ENCODE measurements at places on chromosomes 5 and 9.

DNA sequence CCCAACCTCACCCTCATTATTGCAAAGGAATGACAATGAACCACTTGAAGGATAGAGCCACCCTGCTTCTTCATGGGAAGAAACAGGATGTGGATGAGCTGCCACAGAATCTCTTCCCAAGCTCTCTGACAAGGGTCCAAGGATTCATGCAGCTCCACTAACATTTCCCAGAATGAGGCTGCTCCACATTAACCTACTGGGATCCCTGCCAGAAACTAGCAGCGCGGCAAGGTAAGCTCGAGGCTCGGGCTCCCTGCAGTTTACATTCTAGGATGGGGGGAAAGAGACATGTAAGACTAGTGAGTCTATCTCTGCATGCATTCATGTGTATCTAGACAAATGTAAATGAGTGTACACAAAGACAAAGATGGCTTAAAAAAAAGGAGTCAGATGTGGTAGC, 12.1 kb downstream of the DCAF12 start:
- no peak for DNase-seq

GRCh38 chr9:4866239-4866969, 73.7 kb downstream of the RCL1 start:
- no peak for DNase-seq

DNA sequence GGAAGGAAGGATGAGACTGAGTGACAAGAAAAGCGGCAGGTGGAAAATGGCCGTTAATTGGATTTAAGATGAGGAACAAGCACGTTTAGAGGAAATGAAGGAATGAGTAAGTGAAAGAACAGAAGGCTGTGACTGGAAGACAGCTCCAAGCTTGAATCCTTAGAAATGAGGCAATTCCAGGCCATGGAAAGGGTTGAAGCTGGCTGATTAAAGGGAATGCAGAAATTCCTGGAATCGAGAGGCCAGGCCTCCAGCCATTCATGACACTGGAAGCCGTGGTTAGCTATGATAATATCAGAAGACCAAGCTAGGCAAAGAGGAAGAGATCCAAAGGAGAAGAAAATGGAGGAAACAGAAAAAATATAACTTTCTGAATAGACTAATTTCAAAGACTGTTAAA, 84.2 kb downstream of the ARL15 start:
- DNase-seq, result no peak

- DNase-seq, result no peak
These were observed 295.2 kb downstream of the MAST4 start for GRCh38 chr5:66891184-66891925.

GRCh38 chr9:14415947-14416346, 102.0 kb upstream of the NFIB start:
- DNase-seq, result no peak

DNA sequence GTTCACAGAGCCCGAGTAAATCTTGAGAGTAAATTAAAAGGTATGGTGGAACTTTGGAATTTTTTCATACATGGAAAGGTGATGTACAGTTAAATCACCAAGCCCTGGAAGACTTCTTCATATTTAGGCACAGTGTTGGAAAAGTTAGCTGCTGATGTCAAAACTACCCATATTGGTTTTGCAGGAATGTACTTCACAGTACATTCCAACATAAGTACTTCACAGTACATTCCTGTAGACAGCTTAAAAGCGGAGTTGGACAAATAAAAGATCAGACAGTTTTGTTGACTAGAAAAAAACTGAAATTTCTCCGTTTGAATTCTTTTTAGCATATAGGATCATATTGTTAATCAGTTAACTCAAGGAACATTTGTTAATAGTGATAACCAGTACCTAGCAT, 1.8 kb downstream of the RANBP17 start:
- no peak for DNase-seq

GRCh38 chr5:83895860-83896259, 175.2 kb upstream of the HAPLN1 start:
- DNase-seq, result no peak

DNA sequence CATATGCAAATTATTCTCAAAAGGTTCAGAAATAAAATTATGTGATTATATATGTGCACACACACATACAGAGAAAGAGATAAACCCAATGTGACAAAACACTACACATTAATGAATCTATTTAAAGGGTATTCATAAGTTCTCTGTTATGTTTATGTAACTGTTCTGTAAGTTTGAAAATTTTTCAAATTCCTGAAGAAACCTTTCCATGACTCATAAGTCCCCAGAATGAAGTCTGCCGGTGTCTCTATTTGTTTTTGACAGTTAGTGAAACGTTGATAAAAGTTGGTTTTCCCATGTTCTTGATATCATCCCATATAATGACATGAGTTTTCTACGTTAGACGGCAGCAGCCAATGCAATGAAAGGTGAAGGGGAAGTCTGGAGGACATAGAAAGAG, 199.5 kb upstream of the PUM3 start:
- no peak for DNase-seq

GRCh38 chr9:72817413-72817812, 135.4 kb downstream of the ALDH1A1 start:
- DNase-seq, result no peak

DNA sequence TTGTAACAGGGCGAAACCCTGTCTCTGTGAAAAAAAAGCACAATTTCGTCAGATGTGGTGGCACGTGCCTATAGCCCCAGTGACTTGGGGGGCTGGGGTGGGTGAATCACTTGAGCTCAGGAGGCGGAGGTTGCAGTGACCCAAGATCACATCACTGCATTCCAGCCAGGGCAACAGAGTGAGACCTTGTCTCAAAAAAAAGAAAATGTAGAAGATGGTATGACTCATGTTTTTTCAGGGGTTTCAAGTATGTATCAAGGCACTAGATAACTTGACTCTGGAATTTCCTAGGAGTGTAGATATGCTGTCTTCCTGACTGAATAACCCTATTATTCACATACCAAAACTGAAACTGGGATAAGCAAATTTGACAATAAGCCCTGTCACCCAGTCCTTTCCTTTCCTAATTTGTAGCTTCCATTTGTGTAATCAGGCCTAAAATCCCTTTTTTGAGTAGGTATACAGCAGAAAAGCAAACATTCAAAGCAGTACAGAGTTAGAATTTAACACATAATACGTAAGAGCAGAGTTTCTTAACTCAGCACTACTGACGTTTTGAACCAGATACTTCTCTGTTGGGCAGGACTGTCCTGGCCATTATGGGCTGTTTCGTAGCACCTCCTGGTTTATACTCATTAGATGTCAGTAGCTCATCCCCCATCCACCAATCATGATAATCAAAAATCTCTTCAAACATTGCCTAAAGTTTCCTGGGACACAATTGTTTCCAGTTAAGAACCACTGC, 17.3 kb upstream of the ANKRD18B start:
- no peak for DNase-seq

GRCh38 chr5:109327570-109327969, 82.2 kb downstream of the PJA2 start:
- DNase-seq, result no peak

GRCh38 chr5:174301848-174302625, 256.5 kb downstream of the NSG2 start:
- DNase-seq, result no peak

DNA sequence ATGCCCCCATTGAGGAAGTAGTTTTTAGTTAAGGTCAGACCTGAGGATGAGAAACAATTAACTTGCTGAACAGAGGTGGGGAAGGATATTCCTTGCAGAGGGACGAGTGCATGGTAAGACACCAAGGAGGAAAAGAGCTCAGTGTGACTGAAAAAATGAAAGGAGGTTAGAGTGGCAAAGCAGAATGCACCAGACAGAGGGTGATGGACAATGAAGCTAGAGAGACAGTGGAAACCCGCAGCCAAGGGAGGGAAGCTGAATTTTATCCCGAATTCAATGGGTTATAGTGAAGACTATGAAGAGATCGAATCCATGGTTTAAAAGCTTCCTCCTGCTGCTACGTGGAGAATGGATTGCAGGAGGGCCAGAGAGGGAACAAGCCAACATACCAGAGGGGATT, 206.8 kb downstream of the FBN2 start:
- DNase-seq, result no peak

- DNase-seq, result no peak
These were observed 17.3 kb downstream of the CORO2A start for GRCh38 chr9:98175028-98175569.

DNA sequence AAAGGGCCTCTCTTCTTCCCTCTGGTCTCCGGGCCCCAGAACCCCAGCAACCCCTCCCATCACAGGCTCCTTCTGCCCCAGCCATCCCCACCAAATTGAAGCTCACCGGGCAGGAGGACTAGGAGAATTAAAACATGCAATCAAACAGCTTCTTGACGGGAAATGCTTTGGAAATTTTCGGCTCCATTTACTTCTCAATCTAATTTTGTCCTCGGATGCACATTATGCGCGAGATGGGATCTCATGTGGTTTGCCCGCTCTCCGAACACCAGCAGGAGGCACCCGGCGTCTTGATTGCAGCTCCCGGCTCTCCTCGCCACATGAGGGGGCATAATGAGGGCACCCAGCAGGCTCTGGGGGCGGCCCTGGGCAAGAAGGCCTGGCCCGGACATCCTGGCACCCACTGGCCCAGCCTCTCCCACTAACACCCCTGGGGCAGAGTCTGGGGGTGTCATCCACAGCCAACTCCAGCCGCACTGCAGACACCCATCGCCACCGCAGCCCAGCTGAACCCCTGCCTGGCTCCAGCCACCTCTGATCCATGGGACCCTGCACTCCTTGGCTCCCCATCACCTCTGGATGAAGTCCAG, 135.5 kb downstream of the PAX5 start:
- DNase-seq, result no peak

DNA sequence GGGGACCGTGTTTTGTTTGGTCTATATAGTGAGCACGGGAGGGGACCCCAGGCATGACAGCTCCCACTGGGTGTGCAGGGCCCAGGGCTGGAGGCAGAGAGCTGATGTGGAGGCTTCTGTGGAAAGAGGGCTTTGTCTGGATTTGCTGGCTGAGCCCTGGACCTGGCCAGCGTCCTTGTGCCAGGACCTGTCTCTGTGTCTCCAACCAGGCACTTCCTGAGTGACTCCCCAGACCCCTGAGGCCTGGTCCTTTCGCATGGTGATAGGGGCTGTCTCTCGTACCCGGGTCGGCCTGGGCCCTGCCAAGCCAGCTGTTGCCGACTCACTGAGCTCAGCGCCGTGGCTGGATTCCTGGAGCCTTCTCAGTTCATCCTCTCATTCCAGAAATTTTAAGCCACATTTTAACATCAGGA, 77.6 kb downstream of the ADAMTS2 start:
- no peak for DNase-seq

DNA sequence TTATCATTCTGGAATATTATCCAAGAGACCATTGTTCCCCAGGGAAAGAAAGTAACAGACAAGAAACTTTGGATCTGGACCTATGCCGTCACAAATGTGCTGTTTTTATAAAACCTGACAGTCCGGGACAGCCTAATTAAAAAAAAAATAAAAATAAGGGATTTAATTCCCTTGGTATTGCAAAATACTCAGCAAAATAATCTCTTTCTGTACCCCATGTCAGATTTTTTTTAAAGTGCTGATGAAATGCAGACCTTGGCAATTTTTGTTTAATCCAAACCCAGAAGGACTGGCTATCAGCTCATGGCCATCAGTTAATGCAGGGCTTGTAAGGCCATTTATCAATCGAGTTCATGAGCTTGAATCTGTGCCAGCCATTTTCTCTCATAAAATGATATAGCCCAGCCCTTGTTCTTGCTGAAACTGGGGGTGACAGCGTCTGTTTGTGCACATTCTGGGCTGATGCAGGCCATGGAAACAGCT, 162.7 kb upstream of the S1PR3 start:
- DNase-seq, result no peak

DNA sequence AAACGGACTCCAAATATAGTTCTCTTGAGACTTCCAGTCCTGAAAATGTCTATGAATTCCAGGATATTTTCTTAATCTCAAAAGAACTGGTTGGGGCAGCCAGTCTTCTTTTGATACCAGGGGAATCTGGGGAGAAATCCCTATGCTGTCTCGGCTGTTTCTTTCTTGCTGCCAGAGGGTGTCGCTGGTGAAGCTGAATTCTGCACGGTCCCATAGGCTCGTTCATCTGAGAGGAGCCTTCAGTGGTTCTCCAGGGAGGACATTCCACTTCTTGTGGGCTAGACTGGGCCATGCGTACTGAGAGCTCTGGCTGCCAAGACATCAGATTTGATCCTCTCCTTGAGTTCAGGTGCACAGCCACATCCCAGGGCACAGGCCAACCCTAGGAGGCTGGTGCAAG, 155.0 kb upstream of the CLINT1 start:
- DNase-seq, result no peak

GRCh38 chr9:91346644-91347043, 15.1 kb downstream of the AUH start:
- no peak for DNase-seq

GRCh38 chr9:37151812-37152211, 31.4 kb downstream of the ZCCHC7 start:
- no peak for DNase-seq

DNA sequence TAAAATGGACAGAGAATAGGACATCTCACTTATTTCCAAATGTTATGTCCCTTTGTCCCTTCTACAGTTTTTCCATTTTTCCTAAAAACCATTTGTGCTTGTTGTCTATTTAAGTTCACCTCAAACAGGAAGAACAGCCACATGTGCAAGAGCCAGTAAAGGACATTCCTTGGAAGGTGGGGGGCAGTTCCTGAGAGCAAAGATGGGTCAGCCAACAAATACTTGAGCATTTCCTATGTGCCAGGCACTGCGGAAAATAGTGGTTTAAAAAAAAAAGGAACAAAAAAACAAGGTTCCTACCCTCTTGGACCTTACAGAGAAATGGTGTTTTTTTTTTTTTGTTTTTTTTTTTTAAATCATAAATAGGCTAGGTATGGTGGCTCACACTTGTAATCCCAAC, 26.8 kb downstream of the ANP32B start:
- no peak for DNase-seq

GRCh38 chr5:160991205-160991604, 139.2 kb upstream of the ATP10B start:
- no peak for DNase-seq

GRCh38 chr9:72675586-72675985, 154.2 kb downstream of the TMC1 start:
- DNase-seq, result no peak

DNA sequence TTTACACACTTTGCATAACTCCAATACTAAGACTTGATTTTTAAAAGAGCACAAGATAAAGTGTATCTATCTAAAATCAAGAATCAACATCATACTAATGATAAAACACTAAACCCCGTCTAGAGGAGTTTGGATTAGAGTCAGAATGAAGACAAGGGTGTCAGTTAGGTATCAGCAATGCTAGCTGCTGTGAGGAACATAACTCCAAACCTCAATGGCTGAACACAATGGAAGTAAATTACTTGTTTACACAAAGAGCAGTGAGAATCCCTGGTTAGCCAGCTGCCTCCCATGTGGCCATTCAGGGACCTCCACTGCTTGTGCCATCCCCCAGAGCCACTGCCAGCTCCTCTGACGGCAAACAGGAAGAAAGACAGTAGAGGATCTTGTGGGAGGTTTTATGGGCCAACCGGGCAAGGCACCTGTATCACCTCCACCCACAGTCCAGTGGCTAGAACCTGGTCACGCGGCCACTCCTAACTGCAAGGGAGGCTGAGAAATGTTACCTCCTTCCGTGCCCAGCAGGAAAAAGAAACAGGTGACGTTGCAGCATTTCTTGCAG, 24.0 kb upstream of the GRHPR start:
- DNase-seq, result no peak

GRCh38 chr9:120922404-120923195, 4.0 kb downstream of the TRAF1 start:
- no peak for DNase-seq
